ENCODE measurements at places on chromosomes 16 and 17. TPM values are rescaled to one million over a fixed set of nuclear protein-coding genes. Genes with fewer than 3 reads are reported as not detected.

Gene CX3CL1
- not detected for total RNA-seq

Gene CD300E
- total RNA-seq = not detected

Gene KRTAP4-9
- total RNA-seq = not detected

Gene VAT1L
- total RNA-seq = not detected

Gene ARSG
- total RNA-seq = 7.8 TPM

Gene TNFSF13
- total RNA-seq = 1.8 TPM

Gene KRT16
- not detected for total RNA-seq

Gene C17orf107
- 2.6 TPM for total RNA-seq

DNA sequence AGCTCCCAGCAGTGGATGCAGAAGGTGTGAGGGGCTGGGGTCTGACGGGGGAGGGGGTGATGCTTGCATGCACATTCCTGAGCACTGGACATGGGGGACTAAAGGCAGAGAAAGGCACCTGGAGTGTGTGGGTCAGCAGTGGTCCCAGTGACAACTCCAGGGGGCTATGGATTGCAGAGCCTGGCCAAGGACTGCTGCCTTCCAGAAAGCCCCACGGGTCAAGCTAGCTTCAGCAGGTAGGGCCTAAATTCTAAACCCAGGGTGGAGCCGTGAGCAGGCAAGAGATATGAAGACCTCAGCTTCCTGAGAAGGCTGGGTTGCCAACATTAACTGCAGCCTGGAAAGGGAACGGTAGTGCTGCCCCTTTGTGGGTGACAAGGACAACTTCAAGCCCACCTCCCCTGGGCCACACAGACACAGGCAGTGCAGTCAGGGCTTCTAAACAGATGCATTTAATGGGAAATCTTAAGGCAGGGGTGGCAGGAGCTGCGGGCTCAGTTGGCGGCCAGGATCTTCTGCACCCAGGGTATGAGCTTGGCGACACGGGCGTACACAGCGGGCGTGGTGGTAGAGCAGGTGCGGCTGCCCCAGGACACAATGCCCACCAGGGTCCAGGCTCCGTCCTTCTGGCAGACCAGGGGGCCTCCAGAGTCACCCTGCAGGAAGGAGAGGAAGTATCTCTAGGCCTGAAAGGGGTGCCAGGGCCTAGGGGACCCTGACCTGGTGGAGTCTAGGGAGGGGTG, 3.1 kb downstream of the CTRB2 start:
- no peak for DNase-seq

- DNase-seq = peak; percentile 60
Measured at GRCh38 chr17:62718429-62718828, 89.7 kb downstream of the MARCHF10 start.

GRCh38 chr17:81419319-81419885, 24.1 kb downstream of the BAHCC1 start:
- DNase-seq = no peak

- peak; percentile 17 for DNase-seq
Measured at GRCh38 chr17:19800571-19800970, 52.5 kb upstream of the ALDH3A1 start.

GRCh38 chr16:20399185-20399584, 5.4 kb downstream of the PDILT start:
- no peak for DNase-seq

DNA sequence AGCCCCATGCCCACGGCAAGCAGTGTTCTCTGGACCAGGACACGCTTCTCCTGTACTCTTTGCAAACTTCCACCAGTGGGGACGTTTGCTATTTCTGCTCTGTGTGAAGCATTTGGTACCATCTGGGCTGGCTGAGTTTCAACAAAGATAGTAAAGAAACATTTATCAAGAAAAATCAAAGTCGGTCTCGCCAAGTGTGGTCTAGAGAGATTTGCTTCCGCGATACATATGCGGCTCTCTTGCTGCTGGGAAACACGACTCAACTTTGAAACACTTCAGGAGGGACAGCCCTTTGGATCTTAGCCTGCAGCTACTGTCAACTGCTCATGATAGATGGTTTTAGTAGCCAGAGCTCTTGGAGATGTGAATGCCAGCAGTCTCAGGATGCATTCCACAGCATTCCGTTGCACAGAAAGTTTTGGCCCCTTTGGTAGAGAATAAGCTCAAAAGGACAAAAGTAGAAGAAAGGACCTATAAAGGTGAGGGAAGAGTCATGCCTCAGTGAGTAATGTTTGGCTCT, 168.2 kb upstream of the CACNG3 start:
- DNase-seq = no peak

GRCh38 chr16:11099672-11100205, 155.4 kb downstream of the CLEC16A start:
- DNase-seq = peak; percentile 56

GRCh38 chr16:84498223-84498610, 6.2 kb downstream of the MEAK7 start:
- no peak for DNase-seq

DNA sequence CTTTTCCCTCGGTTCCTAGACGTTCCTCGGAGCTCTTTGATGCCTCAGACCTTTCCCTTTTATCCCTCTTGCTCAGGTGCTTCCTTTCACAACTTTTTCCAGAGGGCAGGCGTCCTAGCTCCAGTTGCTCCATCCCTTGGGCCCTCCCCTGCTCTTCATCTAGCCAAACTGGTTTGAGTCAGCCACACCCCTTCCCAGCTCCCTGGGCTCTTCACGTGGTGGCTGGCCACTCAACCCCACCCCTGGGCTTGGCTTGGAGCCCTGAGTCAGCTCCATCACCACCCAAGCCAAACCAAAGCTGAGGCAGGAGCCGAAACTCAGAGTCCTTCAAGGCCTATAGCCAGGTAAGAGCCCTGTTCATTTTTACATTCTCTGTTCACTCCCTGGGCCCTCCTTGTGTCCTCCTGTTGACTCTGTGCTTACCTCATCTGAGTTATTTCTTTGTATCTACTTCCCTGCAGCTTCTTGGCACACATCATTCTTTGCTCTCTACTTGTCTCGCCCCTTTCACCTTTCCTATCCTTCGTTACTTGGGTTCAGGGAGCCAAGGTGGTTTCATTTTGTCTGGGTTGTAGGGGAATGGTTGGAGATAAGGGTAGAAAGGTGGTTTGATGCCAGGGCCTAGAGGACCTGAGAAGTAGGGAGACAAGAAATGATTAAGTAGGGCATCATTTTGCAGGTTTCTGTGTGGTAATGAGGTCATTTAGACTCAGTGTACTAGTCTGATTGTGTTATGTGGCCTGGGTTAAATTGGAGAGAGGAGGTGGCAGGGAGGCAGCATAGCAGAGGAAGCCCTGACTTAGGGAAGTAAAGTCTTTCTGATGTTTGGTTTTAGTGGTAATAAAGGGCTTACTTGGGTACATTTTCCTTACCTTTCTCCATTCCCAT, 7.6 kb upstream of the PHKG2 start:
- DNase-seq = peak; percentile 28

DNA sequence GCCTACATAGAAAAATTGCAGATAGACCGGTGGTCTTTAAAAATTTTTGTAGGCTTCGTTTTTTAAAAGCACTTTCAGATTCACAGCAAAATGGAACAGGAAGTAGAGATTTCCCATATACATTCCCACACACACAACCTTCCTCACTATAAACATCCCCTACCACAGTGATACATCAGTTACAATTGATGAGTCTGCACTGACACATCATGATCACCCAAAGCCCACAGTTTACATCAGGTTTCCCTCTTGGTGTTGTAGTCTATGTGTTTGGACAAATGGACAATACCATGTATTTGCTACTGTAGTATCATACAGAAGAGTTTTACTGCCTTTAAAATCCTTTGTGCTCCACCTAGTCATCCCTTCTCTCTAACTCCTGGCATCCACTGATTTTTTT, 113.9 kb upstream of the ADAMTS18 start:
- DNase-seq = no peak

GRCh38 chr17:77086433-77087010, 54.2 kb upstream of the SEC14L1 start:
- DNase-seq = peak; percentile 91

DNA sequence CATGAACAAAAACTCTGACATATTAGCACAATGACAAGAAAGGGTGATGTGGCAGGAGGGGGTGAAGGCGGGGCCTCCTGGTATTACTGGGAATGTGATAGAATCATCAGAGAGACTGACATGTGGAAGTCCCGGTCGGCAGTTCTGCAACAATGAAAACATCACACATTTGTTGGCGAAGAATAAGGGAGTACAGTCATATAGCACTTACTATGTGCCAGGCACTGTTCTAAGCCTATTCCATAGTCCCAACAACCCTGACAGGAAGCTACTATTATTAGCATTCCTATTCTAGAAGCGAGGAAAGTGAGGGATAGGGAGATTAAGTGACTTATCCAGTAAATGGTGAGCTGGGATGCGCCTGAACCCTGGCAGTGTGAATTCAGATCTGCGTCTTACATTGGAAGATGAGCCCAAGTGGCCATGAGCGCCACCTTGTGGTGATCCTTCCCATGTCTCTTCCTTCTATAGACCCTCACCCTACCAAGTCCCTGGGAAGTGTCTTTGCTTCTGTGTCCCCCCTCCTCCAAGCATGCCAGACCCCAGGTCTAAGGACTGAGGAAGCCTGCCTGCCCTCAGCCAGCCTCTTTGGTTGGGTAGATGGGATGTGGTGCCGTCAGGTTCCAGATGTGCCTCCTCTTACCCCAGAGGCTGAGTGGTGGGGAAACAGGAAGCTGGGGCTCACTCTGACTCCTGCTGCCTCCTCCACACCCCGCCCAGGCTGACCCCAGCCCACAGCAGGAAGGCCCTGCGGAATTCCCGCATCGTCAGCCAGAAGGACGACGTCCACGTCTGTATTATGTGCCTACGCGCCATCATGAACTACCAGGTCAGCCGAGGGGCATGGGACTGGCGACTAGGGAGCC, 14.0 kb downstream of the FMNL1 start:
- DNase-seq = peak; percentile 89

DNA sequence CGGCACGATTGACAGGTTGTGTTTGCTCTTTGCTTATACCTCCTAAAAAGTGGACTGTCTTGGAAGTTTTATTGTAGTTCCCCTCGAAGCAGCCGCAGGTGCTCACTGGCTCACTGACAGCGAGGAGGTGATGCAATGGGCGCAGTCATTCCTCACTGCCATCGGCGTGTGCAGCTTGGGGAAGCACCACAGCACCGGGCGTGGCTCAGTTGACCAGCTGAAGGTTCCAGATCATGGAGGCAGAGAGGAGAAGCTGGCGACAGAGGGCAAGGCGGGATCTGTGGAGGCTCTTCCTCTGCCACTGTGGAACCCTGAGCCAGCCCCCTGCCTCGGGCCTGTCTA, 72.1 kb upstream of the TNRC6C start:
- DNase-seq = peak; percentile 52

- DNase-seq = no peak
Measured at GRCh38 chr17:47640076-47640475, 9.6 kb upstream of the KPNB1 start.

DNA sequence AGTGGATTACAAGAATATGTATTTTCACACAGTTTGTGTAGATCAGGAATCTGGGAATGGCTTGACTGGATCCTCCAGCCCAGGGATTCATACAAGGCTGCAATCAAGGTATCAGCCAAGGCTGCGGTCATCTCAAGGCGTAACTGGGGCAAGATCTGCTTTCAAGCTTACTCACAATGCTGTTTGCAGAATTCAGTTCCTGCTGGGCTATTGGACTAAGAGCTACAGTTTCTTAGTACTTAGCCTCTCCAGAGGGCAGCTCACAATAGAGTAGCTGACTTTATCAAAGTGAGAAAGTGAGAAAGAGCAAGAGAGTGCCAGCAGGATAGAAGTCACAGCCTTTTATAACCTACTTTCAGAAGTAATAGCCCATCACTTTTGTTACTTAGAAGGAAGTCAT, 211.0 kb downstream of the MAP2K6 start:
- DNase-seq = no peak
